ENCODE measurements at places on chromosomes 1 and 21.
A peak's percentile ranks its signal among the peaks of the same experiment; 100 is the strongest.

DNA sequence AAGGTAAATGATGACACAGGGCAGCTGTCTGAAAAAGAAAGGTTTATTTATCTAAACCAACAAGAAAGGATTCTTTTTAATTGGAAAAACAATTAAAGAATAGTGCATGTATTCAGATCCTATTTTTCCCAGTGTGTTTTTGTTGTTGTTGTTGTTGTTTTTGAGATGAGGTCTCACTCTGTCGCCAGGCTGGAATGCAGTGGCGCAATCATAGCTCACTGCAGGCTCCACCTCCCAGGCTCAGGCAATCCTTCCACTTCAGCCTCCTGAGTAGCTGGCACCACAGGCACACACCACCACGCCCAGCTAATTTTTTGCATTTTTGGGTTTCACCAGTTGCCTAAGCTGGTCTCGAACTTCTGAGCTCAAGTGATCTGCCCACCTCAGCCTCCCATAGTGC, 22.1 kb downstream of the NEK2 start:
- DNase-seq = no peak

- DNase-seq = no peak
These were observed 376 bp downstream of the SF3A3 start for GRCh38 chr1:37989361-37989930.

DNA sequence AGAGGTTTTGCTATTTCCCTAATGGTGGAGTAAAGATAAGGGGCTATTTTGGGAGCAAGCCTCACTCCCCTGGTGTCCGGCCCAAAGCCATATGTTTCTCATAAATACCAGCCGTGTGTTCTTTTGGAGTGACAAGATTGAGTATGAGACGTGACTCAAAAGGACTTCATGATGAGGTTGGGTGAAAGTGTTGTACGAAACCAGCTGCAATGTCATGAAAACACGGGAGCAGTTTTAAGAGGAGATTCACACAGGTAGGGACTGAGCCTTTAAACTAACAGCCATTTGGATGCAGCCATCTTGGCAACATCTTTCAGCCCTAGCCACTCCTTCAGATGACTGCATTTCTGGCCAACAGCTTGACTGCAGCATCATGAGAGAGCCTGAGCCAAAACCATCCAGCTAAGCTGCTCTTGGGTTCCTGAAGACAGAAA, 532.3 kb upstream of the USP24 start:
- DNase-seq = no peak

DNA sequence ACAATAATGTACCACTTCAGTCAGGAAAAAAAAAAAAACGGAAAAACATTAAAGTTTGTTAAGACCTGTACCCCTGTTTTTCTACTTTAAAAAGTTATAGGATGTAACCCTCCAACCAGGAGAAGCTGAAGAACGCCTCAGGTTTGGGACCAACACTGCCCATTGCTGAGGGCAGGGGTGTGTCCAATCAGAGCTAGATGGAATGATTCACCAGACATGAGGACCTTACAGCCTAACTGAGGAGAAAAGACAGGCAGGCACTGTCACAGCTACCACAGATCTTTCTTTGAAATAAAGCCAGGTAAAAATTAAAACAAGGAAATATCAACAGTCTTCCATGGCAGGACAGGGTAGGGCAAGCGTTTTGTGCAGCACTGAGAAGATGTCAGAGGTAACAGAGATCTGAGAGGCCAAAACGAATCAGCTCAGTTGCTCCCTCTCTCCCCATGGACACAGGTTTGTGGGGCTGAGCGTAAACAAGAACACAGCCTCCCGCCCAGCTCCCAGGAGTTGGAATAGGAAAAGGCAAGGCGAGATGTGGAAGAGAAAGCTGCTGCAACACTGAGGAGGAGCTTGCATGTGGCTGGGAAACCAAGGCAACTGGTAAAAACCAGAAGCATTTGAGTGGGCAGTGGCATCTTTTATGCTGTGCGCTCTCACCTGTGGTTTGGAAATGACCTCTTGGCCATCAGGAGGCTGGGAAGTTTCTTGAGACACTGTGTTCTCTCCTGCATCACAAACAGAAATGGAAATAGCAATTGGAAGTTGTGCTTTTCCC, 34.0 kb downstream of the SEC16B start:
- DNase-seq = no peak

- no peak for DNase-seq
These were observed 372.5 kb upstream of the ST6GALNAC5 start for GRCh38 chr1:76494807-76495206.

GRCh38 chr1:10575616-10576015, 100.9 kb downstream of the PEX14 start:
- DNase-seq = no peak

DNA sequence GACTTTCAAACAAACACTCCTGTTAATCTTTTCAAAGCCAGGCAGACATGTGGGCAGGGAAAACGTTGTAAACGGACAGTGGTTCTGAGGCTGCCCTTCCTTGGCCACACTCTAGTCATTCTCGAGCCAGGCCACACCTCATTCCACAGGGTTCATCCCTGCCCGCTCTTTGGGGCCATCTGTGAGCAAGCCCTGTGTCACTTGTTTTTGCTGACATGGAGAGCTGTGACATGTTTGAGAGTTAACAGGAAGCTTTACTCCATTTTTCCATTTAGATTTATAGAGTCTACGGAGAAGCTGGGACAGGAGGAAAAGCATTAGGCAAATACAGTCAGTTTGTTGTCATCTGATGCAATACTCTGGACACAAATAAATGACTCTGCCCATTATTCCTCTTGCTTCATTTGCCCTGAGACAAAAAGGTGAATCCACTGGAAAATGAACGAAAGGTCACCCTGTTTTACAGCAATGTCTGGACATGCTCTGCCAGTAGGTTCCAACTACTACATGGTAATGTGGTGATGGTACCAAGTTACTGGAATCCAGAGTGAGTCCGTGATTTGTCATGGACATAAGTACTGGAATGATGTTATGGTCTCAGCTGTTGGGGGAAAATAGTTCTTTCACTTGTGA, 126.9 kb downstream of the CLIC6 start:
- no peak for DNase-seq

GRCh38 chr1:195939844-195940243, 668.4 kb downstream of the KCNT2 start:
- DNase-seq = no peak

GRCh38 chr1:188660572-188660971, 1817.1 kb downstream of the BRINP3 start:
- DNase-seq = no peak

- DNase-seq = no peak
These were observed 81.6 kb downstream of the ZP4 start for GRCh38 chr1:237809099-237809498.

DNA sequence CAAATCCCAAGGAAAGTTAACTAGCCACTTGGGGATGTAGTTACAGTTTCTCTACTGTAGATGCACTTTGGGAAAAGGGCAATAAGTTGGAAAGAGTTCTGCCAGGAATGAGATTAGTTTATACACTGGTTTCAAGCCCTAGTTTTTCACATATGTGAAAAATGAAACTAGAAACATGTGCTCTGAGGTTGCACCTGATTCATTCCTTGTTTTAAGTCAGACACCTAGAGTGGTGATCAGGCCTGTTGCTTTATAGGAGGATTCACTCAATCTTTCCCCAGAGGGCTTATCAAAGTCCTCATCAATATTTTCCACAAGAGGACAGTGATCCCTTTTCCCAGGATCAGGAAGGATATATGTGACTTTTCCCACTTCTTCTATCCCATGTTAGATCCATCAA, 515.9 kb upstream of the PKN2 start:
- DNase-seq = no peak

DNA sequence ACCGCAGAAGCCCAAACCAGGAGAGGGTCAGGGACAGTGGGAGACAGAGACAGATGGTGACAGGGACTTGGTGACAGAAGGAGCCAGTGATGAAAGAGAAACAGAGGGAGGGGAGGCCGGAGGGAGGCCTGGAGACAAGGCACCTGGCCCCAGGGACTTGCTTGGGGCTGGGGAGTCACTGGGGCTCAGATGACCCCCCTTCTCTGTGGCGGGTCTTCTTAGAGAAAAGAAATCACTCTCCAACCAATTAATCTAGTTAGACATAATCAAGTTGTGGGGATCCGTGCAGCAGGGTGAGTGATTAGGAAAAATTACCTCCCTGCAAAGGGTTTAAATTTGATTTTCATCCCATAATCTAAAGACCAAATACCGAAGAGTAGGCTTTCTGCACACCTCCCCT, 519.8 kb downstream of the PTPRU start:
- DNase-seq = no peak

DNA sequence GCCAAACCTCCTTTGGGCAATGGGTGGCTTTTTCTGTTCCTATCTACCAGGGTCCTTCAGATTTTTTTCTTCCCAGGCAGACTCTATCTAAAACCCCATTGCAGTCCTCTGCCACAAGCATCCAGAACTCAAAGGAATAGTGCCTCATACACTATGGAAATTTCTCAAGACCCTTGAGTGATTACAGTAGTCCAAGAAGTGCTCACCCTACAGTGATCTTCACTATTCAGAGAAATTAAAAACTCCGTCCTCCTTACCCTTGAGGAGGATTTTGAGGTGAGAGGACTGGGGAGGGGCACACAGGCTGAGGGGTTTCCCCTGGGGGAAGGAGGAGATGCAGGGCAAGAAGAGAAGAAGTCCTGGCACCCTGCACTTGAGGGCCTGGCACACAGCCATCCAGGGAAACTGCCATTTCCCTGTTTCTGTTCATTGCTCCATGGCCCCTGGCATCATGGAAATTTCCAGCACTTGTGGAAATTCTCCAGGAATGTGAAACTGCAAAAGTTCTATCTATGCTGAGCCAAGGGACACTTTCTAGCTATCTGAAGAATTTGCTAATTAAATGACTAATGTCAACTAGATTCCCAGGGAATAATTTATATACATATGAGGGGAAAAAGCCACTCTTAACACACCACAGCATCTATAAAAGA, 102.5 kb upstream of the ATP1B1 start:
- no peak for DNase-seq

- no peak for DNase-seq
These were observed 211.9 kb upstream of the SPAG17 start for GRCh38 chr1:118396829-118397495.

DNA sequence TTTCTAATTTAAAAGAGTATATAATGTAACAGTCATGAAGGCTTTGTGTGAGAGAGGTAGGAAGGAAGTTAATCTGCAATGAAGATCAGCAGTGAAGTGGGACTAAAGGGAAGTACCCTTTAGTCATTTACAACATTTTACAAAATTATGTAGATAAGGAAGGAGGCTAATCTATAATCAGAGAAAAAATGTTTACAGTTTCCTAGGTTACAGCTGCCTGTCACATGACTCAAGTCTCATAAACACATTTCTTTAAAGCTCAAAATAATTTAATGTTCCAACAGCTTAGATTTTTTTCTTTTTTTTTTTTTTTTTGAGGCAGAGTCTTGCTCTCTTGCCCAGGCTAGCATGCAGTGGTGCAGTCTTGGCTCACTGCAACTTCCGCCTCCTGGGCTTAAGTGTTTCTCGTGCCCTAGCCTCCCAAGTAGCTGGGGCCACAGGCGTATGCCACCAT, 26.2 kb upstream of the CAP1 start:
- no peak for DNase-seq

DNA sequence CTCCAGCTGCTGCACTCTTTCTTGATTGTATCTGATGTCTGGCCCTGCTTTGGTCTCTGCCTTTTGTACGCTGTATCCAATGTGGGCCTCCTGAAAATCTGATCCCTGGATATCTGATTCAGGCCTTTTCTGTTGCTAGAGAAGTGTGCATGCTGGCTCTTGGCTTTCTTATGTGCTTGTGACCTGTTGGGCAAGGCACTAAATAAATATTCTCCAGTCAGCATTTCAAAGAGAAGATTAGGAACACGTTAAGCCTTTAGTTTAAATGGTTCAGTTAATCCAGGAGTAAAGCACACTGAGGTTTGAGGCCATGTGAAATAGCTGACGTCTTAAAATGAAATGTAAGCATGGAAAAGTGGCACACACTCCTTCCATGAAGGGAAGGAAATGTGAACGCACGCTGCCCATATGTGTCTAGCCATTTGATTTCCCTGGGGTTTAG, 9.3 kb upstream of the F3 start:
- DNase-seq = no peak

- no peak for DNase-seq
These were observed 5.4 kb downstream of the SPEN start for GRCh38 chr1:15852828-15853302.

- no peak for DNase-seq
These were observed 40.8 kb upstream of the DYNLT5 start for GRCh38 chr1:66711420-66711819.

DNA sequence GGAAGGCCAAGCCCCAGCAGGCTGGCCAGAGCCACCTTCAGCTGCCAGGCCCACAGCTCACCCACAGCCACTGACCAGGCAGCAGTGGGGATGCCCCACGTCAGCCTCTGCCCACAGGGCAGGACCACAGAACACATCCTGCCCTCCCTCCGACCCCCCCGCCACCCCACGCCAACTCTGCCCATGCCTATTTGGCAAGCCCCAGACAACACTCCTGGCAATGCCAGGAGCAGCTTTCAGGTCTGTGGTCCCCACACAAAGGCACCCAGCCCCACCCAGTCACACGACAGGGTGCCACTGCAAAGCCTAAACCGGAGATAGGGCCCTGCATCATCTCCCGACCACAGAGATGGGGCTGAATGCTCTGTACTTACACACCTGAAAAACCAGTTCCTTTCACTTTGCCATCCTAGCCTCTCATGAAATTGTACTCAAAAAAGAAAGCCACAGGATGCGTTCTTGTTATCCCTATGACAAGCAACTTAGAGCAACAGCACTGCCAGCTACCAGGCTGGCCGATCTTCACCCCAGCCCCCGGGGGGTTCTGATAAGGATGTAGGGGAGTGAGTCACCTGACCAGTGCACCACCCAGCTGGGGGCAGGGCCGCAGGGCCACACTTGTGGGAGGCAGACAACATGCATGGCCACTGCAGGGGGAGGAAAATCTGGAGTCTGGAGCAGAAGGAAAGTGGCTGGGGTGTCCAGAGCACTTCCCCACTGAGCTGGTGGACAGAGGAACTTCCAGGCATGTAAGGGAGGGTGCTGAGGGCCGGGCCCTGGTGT, 36.2 kb downstream of the UBE2G2 start:
- peak; percentile 14 for DNase-seq

- no peak for DNase-seq
These were observed 23.0 kb upstream of the DDOST start for GRCh38 chr1:20684050-20684620.

GRCh38 chr1:157090196-157090647, 9.4 kb downstream of the ETV3L start:
- peak; percentile 85 for DNase-seq

- no peak for DNase-seq
These were observed 40.6 kb downstream of the SRRM1 start for GRCh38 chr1:24683713-24684162.

Data from hematopoietic multipotent progenitor cell (in vitro differentiated cells).